GM04503 (cell line): ENCODE measurements at places on chromosomes 6 and 20.
A peak's percentile ranks its signal among the peaks of the same experiment; 100 is the strongest.

DNA sequence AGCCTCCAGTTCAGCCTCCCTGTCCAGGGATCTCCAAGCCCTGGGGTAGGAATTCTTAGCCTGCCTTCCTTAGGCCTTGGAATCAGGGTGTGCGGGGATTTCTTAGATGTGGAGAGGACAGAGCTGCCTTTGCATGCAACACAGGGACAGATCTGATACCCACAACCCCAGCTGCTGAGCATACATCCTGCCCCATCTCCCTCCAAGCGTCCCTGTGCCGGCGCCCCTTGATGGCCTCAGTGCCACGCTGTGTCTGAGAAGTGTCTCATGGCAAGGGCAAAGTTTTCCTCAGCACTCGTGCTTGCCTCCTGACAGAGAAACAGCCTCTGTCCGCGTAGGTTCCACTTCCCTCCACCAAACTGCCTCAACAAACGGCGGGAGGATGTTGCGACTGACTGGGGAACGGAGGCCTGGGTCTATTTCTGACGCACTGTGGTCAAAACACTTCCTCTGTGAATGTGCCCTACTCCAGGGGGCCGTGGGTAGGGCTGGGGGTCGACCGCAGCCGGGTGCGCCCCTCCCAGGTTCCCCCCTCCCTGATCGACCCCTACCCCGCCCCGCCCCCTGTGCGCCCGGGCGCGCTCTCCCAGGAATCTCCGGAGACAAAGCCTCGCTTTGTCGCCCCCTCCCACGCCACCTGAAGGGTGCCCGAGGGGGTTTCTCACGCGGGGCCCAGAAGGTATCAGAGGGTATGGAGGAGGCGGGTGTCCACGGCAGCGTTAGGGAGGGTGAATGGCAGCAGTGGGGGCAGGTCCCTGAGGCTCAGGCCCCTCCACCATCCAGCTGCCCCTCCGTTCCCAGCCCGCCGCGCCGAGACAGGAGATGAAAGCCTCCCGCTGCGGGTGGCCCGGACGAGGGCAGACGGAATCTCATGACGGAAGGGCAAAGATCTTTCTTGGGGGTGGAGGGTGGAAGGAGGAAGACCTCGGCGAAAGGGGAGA lies 806 bp downstream of the MICAL1 start:
- no peak for DNase-seq

DNA sequence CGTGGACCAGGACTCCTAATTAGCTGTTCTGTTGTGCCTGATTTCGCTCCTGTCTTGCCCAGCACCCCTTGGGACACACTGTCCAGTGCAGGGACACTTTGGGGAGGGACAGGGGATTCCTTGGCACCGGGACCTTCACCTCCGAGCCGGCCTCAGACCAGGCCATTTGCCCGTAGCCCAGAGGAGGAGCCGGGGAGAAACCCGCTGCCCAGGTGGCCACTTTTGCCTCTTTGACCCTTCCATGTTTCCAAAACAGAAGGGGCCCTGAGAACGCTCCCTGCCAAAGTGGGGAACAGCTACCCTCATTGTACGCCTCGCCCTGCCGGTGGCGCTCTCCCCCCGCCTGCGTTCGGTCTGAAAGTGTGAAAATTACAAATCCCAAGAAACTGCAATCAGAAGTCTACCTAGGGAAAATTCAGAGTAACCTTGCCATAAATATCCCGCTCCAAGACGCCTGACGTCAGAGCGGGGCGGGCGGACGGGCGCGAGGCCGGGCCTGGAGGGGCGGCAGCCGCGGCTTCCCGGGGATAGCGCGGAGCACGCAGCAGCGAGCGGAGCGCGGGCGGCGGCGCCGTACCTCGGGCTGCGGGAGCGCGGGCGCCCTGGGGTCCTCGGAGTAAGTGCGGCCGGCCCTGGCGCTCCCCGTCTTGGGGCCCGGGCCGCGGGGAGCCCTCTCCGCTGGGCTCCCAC lies at the start of gene DAAM2:
TSS of gene DAAM2 (plus strand) at position 527 of the 690 bp plus-strand sequence. CDS start 63,927 bp downstream, outside the sequence.
- no peak for DNase-seq

- DNase-seq: no peak
These were observed 930 bp upstream of the RRAGD start for GRCh38 chr6:89413006-89413400.

- no peak for DNase-seq
These were observed 8.0 kb downstream of the MMUT start for GRCh38 chr6:49454787-49455709.

GRCh38 chr6:123333000-123333756 lies 303.6 kb downstream of the TRDN start:
- DNase-seq: no peak

DNA sequence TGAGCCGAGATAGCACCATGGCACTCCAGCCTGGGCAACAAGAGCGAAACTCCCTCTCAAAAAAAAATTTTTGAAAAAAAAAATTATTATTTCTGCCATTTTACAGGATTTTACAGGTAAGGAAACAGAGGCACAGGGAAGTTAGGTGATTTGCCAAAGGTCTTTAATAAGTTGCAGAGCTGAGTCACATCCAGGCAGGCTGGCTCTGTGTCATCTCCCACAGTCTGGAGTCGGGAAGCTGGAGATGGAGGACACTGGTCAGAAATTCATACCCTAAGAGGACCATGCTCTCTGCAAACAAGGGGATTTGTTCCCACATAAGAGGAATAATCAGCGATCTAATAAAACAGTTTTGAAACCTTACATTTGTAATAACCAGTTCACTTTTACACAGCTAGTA lies 24.1 kb downstream of the HECA start:
- DNase-seq: no peak

GRCh38 chr20:6916938-6917337 lies 149.5 kb downstream of the BMP2 start:
- no peak for DNase-seq

DNA sequence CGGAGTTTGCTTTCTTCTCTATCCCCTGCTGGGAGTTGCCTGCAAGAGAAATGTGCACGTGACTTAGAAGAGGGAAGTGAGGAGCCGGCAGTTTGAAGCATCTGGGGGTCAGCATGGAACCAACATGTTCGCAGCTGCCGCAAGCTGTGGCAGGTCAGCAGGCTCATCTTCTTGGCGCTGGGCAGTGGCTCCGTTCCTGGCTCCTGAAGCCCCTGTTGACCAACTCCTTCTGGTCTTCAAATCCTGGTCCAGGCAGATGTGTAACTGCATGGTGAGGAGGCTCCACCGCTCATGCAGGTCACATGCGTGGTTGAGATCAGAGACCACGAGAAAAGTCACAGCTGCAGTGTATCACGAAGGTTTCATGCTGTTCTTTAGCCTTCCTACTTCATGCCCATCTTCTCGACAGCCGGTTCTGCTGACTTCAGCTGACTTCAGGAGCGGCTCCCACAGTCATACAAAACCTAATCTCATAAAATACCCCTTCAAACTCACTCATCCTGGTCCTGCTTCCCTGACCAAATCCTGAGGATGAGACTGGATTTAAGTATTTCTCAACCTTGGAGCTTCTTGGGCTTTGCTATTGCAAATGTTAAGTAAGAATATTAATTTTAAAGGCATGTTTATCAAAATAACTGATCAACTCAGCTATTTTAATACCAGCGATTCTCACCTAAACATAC lies 44.9 kb upstream of the BCAS1 start:
- DNase-seq: no peak

DNA sequence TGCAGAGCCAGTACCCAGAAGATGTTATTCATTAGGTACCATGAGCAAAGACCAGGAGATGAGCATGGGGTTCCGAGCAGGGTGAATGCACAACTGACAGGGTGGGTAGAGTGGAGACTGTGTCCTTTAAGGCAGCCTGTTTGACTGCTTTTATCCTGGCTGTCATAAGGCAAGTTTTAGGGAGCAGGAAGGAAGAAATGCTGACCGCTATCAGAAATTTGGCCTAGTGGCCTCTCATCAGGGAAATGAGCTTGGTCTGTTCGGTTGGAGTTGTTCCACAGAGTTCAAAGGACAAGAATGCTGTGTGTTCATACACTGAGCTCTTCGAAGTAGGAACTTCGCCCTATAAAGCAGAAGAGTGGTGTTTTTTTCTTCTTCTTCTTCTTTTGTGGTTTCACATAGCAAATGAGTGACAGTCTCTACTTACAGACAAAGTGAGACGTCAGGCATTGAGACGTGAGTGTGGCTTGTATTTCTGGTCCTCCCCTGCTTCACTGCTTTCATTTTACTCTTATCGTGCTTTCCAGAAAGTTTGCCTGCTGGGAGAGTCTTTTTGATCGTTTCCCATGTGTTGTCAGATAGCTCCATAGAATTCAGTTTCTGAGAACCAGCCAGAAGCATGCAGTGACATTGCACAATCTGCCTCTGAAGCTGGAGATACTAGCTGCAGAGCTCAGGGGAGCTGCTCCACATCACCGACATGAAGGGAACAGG lies at the start of gene CASS4:
TSS of gene CASS4 (plus strand) at position 502 of the 714 bp plus-strand sequence. CDS start at position 701, 199 bp downstream.
- peak; percentile 65 for DNase-seq

DNA sequence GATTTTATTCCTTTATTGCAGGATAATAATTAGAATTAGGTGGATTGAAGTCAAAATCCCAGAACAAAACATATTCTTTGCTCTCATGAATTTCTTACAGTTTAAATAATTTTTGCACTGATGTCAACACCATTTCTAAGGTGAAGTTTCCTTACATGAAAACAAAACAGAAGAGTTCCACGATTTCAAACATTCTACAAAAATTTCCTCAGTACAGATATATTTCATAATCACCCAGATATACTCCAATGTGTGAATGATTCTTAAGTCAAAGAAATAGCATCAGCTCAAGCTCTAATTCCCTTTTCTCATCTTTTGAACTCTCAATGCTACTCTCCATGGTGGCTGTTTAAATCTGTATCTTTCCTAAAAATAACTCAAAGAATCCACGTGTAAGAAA lies 39.5 kb upstream of the THBS2 start:
- DNase-seq: no peak
